Adrenal gland (tissue), 19 donors: ENCODE measurements at places on chromosomes 2 and 18.

GRCh38 chr2:187002242-187002641 lies 153.3 kb upstream of the ZSWIM2 start:
- no peak for DNase-seq

DNA sequence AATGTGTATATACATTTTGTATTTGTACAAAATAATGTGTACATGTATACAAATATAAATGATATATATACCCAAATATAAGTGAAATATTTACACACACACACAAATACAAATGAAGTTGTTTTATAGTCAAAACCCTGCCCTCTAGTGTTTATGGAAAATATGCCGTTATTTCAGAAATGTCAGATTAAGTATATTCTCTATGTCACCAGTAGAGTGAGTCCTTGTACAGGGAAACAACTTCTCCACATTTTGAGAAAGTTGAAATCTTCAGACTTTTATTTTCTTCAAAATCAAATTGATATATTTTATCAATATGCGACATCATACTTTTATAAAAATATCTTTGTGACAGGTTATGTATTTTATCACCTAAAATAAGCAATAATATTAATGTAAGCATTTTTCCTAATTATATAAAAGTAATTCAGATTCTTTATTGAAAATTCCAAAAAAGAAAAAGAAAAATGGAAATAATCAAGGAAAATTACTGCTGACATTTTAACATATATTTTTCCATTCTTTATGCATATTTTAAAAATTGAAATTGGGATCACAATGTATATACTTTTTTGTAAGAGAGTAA lies 22.4 kb downstream of the ARL6IP6 start:
- DNase-seq = no peak

DNA sequence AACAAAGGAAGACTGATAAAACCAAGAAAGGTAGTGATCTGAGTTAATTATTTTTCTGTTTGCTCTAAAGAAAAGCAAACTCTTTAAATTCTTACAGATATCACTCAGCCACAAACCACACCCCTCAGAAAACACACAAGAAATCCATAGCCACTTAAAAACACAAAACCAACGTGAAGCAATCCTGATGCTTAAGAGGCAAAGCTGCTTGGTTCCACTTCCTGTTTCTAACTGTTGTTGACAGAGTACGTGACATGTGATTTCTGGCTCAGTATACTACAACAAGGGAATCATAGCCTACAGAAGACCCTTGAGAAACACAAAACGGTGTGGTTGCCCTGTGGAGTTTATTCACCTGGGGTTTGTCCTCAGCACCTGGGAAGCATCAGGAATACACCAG lies 240.9 kb upstream of the APCDD1 start:
- no peak for DNase-seq

DNA sequence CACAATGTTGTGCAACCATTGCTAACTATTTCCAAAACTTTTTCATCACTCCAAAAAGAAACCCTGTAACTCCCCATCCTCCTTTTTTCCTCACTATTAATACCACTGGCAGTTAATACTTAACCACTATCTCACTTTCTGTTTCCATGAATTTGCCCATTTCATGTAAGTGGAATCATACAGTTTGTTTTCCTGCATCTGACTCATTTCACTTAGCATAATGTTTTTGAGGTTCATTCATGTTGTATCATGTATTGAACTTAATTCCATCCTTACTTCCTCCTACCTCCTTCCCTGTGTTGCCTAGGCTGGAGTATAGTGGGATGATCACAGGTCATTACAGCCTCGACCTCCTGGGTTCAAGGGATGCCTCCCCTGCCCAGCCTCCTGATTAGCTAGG lies 68.3 kb downstream of the FAM117B start:
- no peak for DNase-seq

DNA sequence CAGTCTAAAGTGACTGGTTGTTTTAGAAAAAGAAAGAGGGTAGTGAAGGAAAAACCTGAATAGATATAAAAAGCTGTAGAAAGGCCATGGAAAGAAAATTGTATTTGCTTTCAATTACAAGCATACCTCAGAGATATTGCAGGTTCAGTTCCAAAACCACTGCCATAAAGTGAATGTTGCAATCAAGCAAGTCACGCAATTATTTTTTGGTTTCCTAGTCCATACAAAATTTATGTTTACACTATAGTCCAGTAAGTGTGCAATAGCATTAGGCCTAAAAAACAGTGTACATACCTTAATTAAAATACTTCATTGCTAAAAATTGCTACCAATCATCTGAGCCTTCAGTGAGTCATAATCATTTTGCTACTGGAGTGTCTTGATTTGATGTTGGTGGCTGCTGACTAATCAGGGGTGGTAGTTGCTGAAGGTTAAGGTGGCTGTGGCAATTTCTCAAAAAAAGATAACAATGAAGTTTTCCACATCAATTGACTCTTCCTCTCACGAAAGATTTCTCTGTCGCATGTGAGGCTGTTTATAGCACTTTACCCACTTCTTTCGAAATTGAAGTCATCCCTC lies 2003.8 kb upstream of the PIK3C3 start:
- DNase-seq = no peak

DNA sequence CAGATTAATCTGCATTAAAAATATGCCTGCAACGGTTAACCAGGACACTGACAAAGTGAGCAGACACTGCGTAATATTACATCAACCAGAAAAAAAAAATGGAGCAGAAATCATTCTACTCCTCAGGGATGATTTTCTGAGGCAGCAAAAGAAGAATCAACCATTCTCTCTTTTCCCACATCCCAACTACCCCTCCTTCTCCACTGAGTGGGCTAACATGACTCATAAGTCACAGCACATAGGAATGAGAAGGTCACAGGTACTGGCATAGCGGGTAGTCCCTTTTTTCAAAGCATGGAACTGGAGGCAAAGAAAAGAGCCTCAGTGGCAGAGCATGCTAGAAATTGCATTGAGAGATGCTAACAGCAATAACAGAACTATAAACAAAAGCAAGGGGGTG lies 54.3 kb upstream of the TSPYL6 start:
- DNase-seq = no peak

GRCh38 chr2:113069676-113070605 lies 2.2 kb downstream of the IL1F10 start:
- DNase-seq = no peak

- peak; percentile 83 for DNase-seq
Measured at GRCh38 chr2:240840435-240841060, 20.5 kb upstream of the KIF1A start.

DNA sequence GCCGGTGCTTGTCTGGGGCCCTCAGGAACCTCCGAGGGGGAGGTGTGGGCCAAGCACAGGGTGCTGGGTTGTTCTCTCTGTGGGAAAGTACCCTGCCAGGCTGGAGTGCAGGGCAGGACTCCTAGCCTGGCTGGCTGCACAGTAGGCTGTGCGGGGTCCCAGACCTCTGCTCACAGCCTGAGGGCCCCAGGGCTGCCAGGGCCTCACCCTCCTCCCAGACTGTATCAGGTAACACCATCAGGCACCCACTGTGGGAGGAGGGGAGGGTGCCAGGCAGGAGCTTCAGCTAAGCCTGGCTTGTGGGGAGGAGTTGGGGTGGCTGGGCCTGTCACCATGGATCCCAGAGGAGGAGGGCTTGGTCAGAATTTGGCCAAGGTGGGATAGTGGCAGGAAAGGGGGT lies 211.9 kb upstream of the SMAD2 start:
- no peak for DNase-seq

- DNase-seq = no peak
Measured at GRCh38 chr2:76330865-76331264, 620.1 kb upstream of the GCFC2 start.

GRCh38 chr18:59143441-59143840 lies 3.8 kb downstream of the SEC11C start:
- DNase-seq = no peak

DNA sequence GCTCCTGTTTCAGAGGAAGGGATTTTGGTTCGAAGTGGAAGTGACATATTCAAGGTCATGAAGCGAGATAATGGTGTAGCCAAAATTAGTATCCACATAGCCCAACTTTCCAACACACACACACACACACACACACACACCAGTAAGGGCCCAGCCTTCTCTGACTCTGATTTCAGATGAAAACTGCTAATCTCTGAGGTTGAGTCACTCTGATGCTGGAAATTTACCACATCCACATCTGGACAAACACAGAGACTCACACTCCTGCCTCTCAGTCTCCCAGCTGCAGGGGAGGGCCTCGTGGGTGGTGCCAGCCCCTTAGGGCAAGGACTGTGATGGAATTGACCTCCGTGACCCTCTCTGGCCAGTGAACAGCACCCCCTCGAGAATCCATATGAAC lies 29.0 kb upstream of the SLC35F6 start:
- DNase-seq = peak; percentile 69

DNA sequence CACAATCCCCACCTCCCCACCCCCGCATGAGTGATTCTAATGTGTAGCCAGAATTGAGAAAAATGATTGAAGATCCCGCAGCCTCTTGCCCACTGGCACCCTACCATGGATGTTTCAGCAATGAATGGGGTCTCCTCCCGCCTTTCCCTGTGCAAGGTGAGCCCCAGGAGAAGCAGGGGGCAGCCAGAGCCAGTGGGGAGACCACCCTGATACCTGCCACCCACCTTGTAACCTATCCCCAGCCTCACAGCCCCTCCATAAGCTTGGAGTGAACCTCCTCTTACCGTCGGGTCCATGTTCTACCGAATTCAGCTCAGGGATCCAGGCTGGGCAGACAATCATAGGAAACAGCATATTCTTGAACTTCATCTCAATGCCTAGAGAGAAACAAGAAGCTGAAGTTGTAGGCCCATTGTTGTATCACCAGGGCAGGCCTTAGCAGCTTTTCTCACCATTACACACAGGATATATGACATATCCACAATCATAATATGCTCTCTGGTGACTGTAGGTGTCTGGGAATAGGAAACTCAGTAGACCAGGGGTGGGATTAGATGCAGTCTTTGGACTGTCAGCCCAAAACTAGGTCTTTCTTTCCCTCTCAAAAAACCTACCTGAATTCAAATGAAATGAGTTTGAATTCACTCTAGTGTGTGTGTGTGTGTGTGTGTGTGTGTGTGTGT lies 30.9 kb downstream of the XDH start:
- DNase-seq = no peak

DNA sequence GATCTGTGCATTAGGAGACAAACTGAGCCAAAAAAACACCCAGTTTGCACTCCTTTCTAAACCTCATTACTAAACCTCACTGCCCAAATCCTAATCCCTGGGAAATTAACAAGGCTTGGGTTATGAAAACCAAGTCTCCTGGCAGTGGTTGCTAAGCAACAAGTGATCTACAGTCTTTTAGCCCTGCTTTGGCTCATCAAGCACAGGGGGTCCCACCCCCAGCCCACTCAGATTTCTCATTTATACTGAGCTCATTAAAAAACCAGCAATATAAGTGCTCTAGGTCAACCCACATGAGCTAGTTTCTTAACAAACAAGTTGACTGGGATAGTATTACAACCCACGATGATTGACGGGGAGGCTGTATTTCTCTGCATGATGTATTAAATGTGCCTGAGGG lies 18.4 kb downstream of the DNER start:
- no peak for DNase-seq

DNA sequence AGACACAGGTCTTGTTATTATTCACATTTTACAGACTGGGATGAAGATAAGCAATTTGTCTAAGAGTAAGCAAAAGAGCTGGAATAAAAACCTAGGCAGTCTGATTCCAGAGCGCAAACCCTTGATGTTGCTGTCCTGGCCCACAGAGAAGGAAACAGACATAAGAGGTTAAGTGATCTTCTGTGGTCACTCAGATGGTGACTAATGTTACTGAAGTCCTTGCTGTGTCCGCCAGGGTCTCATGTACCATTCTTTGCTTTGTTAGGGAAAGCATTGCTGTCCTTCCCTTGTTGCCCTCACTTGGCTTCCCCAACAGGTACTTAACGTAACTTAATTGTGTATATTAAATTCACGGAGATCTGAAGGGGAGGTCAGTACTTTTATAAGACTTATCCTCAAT lies 14.9 kb upstream of the FAP start:
- DNase-seq = no peak

- DNase-seq = no peak
Measured at GRCh38 chr2:12402440-12403139, 314.1 kb upstream of the TRIB2 start.

DNA sequence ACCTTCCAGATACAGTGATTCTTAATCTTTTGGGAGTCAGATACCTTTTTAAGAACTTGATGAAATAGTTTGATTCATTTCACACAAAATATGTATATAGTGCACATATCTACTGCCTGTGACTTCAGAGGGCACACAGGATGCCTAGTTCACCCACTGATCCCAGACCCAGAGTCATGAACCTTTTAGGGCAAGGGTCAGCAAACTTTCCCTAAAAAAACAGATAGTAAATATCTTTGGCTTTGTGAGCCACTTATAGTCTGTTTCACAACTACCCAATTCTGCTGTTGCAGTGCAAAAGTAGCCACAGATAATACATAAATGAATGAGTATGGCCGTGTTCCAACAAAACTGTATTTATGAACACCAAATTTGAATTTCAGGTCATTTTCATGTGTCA lies 124.9 kb downstream of the ANKRD44 start:
- no peak for DNase-seq

DNA sequence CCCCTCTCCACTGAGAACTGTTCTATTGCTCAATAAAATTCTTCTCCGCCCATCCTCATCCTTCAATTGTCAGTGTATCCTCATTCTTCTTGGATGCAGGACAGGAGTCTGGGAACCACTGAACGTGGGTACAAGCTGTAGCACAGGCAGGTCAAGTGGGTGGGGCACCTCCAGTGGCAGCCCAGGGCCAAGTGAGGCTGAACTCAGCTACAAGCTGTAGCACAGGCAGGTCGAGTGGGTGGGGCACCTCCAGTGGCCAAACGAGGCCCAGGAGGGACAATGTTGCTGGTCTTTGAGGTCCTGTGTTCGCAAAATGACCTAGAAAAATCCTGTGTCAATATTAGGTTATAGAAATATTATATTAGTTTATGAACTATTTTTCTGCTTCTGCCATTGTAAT lies 352.0 kb downstream of the TMX3 start:
- DNase-seq = no peak

DNA sequence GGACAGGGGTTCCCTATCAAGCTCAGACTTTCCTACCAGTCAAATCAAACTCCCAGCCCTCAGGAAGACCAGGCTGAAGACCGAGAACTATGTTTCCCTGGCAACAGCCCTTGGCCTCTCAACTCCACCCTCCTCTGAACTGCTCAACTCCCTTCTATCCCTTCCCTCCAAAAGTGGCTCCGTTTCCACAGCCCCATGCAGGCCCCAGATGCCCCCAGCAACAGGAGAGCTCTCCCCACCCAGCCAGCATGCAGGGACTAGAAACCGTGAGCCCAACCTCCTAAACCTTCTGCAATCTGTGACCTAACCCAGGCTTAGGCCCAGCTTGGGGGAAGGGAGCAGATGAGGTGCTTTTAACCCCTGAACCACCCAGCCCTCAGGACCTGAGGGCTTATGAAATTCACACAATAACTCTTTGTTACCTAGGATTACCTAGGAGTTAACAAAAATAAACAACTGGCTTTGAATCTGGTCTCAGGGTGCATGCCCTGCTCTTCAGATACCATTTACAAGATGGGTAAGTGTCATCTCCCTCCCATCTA lies 87.2 kb downstream of the BCL11A start:
- DNase-seq = no peak

DNA sequence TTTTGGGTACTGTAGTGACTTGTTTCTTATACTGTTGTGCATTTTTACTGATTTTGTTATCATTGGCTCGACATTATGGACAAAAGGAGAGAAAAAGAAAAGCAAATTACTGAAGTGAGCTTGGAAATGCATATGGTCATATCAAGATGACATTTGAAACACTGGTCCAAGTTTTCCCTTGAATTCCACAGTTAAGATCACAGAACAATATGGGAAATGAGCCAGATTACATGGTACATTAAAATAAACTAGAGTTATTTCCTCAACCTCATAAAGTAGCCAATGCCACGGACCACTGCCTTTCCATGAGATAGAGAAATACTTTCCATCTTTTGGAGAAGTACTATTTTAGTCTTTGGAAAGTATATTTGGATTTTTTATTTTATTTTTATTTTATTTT lies 62.0 kb upstream of the SGPP2 start:
- DNase-seq = no peak
